ENCODE measurements at places on chromosomes 3 and 15.

- DNase-seq, result no peak
These were observed 77.7 kb downstream of the ROBO1 start for GRCh38 chr3:79690072-79690471.

GRCh38 chr15:46300716-46301115 lies 665.9 kb downstream of the SQOR start:
- DNase-seq, result no peak

- no peak for DNase-seq
These were observed 97.8 kb downstream of the UACA start for GRCh38 chr15:70665599-70665998.

GRCh38 chr3:18681818-18682345 lies 256.7 kb upstream of the SATB1 start:
- DNase-seq, result no peak

DNA sequence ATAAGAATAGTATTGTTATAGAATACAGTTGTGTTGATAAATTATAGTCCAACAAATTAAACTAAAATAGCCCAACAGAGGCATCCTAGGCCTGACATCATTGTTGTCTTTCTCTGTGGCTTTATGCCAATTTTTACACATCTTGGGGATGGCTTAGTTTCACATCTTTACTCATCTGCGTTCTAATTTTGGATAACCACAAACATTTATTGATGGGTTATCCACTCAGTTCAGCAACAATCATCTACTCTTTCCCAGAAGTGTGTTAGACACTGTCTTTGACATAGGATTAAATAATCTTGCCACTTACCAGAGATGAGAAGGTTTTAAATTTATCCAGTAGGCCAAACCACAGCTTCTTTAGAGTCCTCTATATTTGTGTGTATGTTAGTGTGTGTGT lies 120.8 kb upstream of the PHLDB2 start:
- DNase-seq, result no peak

GRCh38 chr3:187370051-187370450 lies 1.9 kb downstream of the RTP4 start:
- DNase-seq, result no peak

All from natural killer cell treated with Interleukin-12 subunit alpha and Interleukin-12 subunit beta and Interleukin-15 and Interleukin-18, amount 100 ng/mL, for 72 hours (primary cell).